ENCODE measurements at places on chromosomes 1 and 21.

GRCh38 chr1:89701746-89702241 is 68.9 kb downstream of the LRRC8C start:
- DNase-seq = no peak

DNA sequence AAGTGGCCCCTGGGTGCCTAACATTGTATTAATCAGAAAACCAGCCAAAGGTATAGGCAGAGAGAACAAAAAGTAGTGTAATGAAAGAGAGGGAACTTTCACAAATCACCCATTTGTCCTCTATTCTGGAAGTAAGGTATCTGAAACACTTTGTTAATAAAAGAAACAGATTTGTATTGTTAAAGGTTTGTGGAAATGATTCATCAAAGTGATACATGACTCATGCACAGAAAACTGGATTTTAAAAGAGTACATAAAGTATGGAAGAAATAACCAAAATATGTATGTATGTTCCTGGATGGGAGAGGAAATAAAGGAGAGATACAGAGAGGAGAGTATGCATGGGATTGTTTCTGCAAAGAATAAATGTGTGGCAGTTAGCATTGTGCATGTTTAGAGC is 126.8 kb downstream of the RGS21 start:
- DNase-seq = no peak

GRCh38 chr1:94540440-94541245 is 916 bp downstream of the F3 start:
- DNase-seq = no peak

GRCh38 chr1:203281033-203281432 is 24.3 kb upstream of the BTG2 start:
- no peak for DNase-seq

DNA sequence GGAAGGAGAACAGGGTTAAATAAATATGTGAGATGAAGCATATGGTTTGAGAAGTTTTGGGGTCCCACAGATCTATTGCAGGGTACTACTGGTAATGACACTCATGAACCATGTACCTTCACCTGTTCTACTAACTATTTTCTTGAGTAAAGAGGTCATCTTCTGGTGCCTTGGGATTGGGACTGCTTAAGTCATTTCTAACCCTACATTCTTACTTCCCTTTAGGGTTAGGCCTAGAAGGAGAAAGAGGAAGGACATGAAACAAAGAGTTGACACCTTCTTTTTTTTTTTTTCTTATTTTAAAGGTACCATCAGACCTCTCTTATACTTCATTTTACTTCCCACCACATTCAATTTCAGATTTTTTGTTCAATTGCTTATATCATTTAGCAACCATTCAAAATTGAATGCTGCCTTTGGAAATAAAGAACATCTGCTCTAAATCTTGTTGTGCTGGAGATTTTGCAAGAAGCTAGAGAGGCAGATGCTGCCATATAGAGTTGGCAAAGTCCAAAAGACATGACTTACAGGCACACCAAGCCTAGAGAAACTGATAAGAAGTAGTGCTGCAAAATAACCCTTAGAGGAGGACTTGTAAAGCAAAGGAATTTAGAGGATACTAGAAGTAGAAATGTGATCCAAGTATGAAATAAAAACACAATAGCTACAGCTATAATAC is 374.4 kb upstream of the ST6GALNAC5 start:
- no peak for DNase-seq

GRCh38 chr1:226349801-226350518 is 41.0 kb upstream of the LIN9 start:
- DNase-seq = no peak

GRCh38 chr1:218565377-218565776 is 220.2 kb downstream of the TGFB2 start:
- no peak for DNase-seq

DNA sequence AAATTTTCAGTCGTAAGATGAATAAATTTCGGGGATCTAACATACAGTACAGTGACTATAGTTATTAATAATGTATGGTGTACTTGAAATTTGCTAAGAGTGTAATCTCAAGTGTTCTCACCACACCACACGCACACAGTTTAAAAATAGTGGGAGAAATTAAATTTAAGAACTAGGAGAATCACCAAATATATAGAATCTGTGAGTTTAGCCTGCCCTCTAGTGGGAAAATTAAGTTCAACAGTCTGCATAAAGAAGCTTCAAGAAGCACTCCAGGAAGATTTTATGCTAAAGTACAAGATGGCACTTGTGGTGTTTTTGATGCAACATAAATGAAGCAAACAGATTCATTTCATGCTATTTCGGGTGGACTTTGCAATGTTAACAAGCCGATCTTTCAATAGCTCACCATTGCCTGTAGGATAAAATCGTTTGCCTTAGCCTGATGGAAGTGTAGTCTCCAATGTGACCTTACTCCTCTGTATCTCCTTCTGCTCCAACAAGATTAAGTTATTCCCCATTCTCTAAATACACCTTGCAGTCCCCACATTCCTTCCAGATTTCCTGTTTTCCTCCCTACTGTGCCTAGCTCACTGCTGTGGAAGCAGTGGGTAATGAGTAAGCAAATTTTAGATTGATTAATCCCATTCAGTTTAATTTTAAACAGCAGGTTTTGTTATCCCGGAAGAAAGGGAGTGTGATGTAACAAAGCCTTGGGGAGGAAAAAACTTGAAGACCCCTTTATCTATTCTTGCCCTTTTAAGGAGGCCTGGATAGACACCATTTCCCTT is 8.7 kb upstream of the PIK3C2B start:
- DNase-seq = no peak

DNA sequence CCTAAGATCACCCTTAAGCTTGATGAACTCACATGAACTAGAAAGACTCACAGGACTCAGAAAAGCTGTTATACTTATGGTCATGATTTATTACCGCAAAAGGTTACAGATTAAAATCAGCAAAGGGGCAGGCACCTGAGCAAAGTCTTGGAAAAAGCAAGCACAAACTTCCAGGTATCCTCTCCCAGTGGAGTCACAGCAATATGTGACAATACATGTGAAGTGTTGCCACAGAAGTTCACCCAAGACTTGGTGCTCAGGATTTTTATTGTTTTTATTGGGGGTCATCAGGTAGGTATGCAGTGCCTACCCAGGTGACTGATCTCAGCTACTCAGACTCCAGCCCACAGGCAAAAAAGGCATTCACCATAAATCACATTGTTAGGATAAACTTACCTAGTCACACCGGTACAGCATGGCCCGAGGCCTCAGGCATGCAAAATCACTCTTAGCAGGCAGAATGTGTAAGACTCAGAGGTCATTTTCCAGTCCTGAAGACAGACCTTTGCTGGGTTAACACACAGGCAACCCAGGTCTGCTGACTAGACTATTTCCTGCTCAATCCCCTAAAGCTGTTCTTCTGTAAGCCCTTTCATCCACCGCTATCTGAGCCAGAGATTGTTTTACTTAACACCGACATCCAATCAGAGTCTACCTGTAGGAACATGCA is 55.6 kb downstream of the SSX2IP start:
- no peak for DNase-seq

DNA sequence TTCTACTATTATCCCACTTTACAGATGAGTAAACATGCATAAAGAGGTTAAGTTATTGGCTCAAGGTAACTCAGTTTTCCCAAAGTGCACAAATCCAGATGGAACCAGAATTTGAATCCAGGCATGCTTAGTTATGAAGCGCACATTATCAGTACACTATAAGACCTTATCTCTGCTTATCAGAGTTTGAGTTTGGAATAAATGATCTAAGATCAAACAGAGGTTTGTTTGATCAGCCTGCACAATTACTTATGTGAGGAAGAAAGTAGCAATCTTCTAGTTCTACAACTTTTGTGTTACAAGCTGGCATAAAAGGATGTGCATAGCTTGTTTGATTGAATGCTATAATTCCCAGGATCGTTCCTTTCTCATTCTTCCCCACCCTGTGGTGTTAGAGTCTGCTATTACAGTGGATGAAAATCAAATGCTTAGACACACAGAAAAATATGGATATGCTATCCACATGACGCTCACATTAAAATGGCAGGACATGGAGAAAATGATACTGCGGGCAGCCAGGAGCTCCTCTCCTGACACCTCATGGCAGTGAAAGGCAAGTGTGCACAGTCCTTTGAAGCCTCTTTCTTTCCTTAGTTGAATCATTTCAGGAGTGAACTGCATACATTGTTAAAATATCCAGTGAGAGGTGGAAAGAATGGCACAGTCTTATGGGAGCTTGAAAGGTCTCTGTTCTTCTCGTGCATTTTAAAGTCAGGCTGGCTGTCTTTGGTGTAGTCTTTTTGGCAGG is 23.9 kb upstream of the PBX1 start:
- DNase-seq = no peak

- no peak for DNase-seq
Observed at GRCh38 chr1:41751804-41752513, 166.8 kb downstream of the HIVEP3 start.

- no peak for DNase-seq
Observed at GRCh38 chr1:244665771-244666217, 12.9 kb downstream of the DESI2 start.

DNA sequence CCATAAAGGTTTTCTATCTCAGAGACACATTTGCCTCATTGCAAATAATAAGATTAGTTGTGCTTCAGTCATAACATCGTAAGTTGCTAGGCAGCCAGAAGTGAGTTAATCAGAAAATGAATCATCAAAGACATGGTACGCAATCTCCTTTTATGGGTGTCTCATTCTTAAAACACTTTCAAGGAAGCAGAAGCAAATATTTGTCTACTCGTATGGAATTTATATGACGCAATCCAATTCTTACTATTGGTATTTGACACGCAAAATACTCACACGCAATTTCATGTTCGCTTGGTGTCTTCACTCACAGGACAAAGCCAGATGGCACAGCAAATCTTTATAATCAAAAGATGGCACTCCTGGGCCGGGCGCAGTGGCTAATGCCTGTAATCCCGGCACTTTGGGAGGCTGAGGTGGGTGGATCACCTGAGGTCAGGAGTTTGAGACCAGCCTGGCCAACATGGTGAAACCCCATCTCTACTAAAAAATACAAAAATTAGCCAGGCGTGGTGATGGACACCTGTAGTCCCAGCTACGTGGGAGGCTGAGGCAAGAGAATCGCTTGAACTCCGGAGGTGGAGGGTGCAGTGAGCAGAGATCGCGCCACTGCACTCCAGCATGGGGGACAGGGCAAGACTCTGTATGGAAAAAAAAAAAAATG is 56.4 kb downstream of the HLCS start:
- DNase-seq = no peak

- DNase-seq = no peak
Observed at GRCh38 chr1:228276901-228277490, 69.2 kb downstream of the OBSCN start.

GRCh38 chr1:1421907-1422464 is 910 bp upstream of the ANKRD65 start:
- no peak for DNase-seq

GRCh38 chr1:58809325-58810010 is 25.6 kb upstream of the JUN start:
- no peak for DNase-seq

DNA sequence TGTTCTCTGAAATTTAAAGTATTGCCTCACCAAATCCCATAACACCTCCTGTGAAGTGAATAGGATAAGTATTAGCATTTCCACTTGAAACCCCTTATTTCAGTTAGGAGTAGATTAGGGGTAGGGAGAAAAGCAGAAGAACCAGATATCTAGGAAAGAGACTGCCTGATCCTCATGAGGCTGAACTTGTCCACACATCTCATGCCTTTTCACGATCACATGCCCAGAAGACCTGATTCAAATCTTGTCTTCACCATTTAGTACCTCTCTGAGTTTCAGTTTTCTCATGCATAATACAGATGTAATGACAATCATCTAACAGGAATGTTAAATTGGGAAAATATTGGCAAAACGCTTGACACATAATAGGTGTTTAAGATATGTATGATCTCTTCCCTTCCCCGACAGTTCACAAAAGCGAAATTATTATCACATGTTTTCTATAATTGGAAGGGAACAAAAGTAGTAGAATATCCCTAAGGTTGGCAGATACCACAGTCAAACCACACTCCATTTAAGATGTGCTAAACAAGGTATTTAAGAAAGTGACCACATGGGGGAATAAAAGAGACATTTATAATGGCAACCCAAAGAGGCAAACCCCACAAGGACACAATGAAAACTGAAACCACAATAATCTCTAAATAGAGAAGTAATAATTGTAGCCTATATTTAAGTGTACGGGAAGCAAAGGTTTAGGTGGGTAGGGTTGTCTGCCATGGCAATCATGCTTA is 25.2 kb downstream of the GFI1 start:
- no peak for DNase-seq

- DNase-seq = no peak
Observed at GRCh38 chr1:183648042-183648441, 5.1 kb downstream of the APOBEC4 start.

- no peak for DNase-seq
Observed at GRCh38 chr21:28614791-28615190, 377.9 kb downstream of the LTN1 start.

GRCh38 chr1:102566182-102566581 is 542.1 kb downstream of the COL11A1 start:
- no peak for DNase-seq

DNA sequence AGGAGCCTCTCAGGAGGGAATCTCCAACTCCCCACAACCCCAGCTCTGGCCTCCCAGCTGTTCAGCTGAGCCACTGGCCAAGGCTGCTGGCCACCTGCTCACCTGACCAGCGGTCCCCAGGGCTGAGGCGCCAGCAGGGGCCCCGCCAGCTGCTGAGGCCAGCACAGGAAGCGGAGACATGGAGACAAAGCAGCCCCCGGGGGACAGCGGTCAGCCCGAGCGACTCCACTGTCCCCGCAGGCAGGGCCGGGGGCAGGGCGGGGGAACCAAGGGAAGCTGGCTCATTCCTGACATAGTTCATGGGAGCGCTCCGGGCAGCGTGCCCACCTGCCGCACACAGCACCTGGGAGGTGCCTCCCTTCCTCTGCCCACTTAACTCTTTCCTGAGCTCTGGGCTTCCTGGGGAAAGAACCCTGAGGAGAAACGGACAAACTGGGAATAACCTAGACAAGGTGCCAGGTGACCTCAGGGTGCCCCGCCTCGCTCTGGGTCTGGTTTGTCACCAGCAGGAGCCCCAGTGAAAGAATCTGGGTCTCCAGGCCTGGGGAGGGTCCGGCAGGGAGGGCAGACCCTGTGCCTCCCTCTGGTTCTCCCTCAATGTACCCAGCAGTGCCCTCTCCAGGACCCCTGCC is 10.7 kb downstream of the EPHA2 start:
- no peak for DNase-seq

- no peak for DNase-seq
Observed at GRCh38 chr1:54835970-54836369, 34.8 kb upstream of the TTC22 start.

All from stimulated activated CD4-positive, alpha-beta T cell treated with anti-CD3 and anti-CD28 coated beads, Interleukin-1b, Interleukin-23, amount 100 ng/mL, for 1 hour (primary cell).